ENCODE measurements at places on chromosomes 5 and 9. TPM values are rescaled to one million over a fixed set of nuclear protein-coding genes. Genes with fewer than 3 reads are reported as not detected.

OBP2B gene
- total RNA-seq: not detected

GRCh38 chr5:134227776-134228175 lies 1.9 kb upstream of the PPP2CA start:
- DNase-seq: no peak

NMUR2 gene
- total RNA-seq: not detected

SHISAL2B gene
- not detected for total RNA-seq

DNA sequence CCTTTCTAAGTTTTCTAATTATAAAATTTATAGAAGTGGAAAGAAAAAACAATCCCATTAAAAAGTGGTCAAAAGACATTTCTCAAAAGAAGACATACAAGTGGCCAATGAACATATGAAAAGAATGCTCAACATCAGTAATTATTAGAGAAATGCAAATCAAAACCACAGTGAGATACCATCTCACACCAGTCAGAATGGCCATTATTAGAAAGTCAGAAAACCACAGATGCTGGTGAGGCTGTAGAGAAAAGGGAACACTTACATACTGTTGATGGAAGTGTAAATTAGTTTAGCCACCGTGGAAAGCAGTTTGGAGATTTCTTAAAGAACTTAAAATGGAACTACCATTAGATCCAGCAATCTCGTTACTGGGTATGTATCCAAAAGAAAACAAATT lies 23.7 kb upstream of the PLPP1 start:
- no peak for DNase-seq

DNA sequence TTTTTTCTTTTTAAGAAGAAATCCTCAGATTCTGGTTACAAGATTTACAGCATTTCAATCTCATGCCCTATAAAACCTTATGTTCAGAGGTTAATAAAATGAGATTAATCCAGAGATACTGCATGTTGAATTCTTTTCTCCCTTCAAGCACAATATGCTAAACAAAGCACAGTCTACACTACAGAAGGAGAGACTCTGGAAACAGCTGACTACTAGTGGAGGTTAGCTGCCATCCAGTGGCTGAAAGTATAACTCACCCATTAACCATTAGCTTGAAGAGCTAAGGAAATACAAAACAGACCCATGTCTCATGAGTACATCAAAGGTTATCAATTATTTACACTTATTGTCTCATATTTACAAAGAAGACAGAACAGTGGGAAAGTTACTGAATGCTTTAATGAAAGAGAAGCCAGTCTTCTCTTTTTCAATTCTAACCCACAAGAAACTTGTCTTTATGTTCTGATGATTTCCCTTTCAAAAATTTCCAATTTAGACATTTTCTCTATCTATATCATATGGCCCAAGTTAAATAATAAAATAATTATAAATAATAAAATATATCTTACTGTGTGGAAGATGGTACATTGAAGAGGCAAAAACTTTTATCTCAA lies 12.7 kb upstream of the DNAH5 start:
- DNase-seq: peak; percentile 28

DNA sequence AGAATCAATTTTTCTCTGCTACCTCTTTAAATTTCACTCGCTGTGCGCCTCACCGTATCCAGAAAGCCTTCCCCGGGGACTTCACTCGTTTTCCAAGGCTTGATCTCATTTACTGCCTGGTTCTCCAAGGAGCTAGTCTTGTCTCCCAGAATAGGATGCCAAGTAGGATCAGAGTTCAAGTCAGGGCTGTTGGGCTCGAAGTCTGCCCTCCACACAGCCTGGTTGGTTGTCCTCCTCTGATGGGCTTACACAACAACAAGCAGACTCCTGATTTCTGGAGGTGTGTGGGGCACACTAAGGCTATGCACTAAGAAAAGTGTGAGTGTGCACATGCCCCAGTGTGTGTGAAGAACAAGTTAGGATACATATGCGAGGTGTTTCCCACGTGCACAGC lies 14.0 kb upstream of the TNIP1 start:
- DNase-seq: no peak

DNA sequence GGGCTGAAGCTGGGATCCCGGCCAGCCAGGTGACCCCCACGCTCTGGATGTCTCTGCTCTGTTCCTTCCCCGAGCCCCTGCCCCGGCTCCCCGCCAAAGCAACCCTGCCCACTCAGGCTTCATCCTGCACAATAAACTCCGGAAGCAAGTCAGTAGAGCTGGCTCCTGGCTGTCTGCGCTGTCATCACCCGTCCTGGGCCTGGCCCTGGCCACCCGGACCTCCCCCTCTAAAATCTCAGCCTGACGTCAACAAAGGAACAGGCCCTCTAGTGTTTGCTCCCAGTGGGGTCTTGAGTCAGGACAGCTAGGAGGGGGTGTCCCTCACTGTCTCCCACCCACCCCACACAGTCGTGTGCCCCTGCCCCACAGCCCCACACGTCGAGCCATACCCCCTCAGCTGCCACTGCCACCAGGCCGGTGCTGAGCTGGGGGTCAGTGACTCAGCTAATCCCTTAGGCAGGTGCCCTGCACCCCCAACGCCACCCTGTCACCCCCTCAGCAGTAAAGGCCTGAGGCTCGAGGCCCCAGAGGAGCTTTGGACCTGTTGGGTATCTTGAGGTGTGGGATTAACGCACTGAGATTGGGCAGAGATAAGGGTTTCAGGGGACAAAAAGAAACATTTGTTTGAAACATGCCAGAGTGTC lies 1.1 kb upstream of the LCNL1 start:
- DNase-seq: no peak

DNA sequence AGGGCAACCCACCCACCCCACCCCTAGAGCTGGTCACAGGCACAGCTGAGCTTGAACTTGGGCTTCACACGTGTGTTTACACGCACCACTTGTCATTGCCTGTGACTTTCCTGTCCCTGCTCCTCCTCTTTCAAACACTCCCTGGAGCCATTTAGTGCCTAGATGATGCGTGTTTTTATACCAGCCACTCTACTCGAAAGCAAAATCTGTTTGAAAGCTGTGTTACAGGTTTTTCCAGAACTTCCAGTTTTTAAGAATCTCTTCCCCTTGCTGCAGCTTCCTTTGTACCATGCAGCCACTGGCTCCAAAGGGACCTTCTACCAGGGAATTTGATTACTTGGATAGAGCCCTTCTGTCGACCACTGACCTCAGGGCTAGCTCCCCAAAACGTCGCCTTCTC lies 78.8 kb upstream of the SPRY4 start:
- DNase-seq: peak; percentile 77

DNA sequence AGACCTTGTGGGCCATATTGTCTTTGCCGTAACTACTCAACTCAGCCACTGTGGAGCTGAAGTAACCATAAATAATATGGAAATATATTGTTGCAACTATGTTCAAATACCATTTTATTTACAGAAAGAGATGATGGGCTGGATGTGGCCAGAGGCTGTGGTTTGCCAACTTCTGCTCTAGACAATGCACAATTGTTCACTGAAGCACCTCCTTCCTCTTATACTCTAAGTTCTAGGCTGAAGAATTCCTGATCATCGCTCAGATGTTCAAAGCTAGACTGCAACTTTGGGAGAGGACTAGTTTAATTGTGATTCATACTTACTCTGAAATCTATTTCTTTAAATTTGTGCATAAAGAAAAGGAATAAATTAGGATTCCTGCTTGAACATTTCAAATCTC lies 245.0 kb downstream of the TAF11L14 start:
- DNase-seq: peak; percentile 58

- no peak for DNase-seq
Measured at GRCh38 chr9:78437296-78437695, 140.4 kb downstream of the PSAT1 start.

GRCh38 chr5:101539315-101539714 lies 636.2 kb upstream of the ST8SIA4 start:
- DNase-seq: no peak

LECT2 gene
- total RNA-seq: not detected

DNA sequence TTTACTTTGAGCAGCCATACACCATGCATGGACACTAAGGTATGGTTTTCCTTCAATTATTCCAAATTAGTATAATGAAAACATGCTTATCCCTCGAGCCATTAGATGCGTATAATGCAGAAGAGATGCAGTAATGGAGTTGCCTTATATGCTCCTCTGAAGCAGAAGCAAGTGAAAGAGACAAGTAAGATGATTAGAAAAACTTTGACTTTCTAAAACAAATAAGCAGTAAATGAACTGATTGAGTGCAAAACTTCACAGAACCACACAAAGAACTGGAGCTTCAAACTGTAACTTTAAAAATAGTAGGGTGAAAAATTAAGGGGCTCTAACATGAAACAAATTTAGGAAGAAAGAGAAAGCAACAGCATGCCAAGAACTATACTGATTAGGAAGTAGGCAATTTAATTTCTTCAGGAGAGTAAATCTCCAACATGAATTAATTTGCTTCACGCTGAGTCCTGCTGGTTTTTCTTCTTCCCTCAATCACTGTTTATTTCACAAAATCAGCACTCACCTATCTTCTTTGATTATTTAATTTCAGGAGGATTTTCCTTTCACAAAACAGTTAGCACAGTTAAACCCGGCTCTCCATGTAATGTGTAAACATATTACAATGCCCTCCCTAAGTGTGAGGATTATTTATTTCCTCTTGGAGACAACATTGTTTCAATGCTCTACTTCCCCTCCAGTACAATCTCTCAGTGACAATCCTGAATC lies 90.3 kb upstream of the PAM start:
- DNase-seq: no peak

DNA sequence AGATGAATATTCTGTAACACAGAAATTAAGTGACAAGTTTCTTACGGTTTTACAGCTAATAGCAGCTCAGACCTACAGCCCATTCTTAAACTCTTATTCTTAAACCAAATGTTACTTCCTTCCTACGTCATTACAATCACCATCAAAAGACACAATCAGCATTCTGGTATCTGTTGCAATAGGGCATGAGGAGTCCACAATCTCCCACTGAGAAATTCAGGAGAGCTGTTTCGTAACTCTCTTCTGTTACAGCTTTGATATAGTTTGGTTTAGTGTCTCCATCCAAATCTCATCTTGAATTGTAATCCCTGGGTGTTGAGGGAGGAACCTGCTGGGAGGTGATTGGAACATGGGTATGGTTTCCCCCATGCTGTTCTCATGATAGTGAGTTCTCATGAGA lies 163.4 kb downstream of the GAS1 start:
- no peak for DNase-seq

GRCh38 chr5:111685969-111686368 lies 71.0 kb downstream of the NREP start:
- no peak for DNase-seq

IL9 gene
- not detected for total RNA-seq

DNA sequence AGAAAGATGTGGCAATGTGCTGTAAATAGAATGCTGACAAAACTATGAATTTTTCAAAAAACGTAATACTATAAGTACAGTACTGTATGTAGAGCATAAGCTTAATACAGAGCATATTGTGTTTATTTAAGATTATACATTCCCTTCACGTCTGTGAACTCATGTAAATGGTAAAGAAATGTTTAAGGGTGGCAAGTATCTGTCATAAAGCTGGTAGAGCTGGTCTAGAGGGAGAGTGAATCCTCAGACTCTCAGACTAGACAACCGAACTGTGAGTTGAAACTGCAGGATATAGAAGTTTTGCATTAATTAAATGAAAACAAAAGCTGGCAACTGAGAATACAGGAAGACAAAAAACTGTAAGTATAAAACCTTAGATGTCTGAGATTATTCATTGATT lies 87.3 kb upstream of the ANXA1 start:
- DNase-seq: no peak

DNA sequence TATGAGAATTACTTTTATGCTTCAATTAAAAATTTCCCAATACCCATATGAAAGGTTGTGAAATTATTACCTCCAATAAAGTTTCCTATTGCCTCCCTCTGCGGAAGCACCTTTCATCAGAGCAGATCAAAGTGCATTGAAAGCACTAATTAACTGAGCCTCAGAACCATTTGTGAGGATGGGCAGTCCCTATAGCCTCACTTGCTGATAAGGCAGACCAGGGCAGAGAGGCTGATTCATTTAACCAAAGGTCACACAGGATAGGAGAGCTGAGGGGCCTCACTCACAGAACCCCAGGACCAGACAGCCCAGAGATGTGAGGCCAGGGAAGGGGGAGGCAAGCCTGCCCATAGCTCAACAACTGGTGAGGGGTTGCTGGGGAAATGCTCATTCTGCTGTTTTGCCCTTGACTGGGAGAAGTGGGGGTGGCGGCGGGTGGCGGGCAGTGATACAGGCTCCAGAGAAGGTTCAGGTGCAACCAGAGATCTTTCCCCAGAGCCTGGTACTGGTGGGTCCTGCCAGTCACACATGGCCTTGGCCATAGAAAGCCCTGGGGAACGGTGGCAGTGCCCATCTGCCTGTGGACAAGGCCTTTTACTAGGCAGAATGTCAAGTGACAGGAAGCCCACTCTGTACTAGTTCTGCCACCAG lies 57.9 kb downstream of the MACROH2A1 start:
- no peak for DNase-seq

SPATA31D4 gene
- not detected for total RNA-seq

PLEKHG4B gene
- total RNA-seq: not detected

PCDHGA11 gene
- 2.7 TPM for total RNA-seq

GRCh38 chr5:180618829-180619562 lies 27.7 kb upstream of the SCGB3A1 start:
- DNase-seq: no peak

- no peak for DNase-seq
Measured at GRCh38 chr5:76483881-76484280, 80.8 kb downstream of the IQGAP2 start.

GRCh38 chr9:117951127-117951526 lies 246.9 kb downstream of the TLR4 start:
- no peak for DNase-seq

GRCh38 chr5:139955053-139955605 lies 88.0 kb downstream of the NRG2 start:
- no peak for DNase-seq

DNA sequence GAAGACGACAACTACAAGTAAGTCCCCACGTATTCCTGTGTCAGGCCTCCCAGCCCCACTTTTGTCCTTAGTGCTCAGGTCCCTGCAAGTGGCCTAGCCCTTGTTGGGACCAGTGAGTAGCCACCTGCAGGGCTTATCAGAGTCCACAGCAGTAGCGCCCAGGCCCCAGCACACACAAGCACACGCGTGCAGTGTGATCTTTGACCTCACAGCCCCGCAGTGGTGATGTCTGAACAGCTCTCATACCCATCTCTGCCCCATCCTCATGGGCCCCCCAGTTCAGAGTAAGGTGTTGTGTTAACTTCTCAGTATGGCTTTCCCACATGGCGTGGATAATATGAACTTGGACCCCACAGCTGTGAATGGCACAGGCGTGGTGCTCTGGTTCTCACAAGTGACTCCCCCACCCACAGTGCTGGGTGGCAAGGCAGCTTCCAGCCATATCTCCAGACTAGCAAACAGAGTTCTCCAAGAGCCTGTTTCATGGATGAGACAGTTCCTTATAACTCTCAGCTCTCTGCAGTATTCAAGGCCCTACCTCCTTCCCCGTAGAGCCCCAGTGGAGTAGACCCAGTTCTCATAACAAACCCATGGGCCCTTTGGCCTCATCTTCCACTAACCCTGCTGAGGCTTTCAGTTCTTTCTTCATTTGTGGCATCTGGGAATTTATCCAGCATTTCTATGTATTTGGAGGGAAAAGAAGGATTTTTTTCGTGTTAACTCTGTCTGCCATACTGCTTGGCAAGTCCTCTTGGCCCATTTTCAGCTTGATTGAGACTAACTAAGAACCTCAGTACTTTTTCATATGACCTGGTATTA lies 46.5 kb upstream of the ANGPTL2 start:
- DNase-seq: no peak

Data from foreskin keratinocyte (primary cell).